ENCODE measurements at places on chromosomes 12 and 14. TPM values are rescaled to one million over a fixed set of nuclear protein-coding genes. Genes with fewer than 3 reads are reported as not detected.

GRCh38 chr12:124097701-124098100 lies 124.7 kb downstream of the ZNF664 start:
- DNase-seq, result no peak

GRCh38 chr14:59161561-59162175 lies 26.8 kb upstream of the DAAM1 start:
- no peak for DNase-seq

DNA sequence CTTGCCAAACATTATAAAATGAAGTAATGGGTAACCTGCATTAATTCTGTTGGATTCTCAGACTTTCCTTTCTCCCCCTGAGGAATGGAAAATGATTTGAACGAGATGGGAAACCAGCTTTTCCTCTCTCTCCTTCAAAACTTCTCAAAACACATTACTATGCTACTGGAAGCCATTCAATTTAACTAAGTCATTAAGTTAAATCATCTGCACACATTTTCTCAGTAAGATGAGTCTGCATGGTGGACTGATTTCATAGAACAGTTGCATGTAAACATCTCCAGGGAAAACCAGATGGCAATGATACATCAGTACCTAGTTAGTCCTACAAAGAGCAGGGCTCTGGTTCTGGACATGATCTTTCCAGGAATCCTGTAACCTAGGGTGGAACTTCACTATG lies 59.9 kb downstream of the BMP4 start:
- DNase-seq, result no peak

DNA sequence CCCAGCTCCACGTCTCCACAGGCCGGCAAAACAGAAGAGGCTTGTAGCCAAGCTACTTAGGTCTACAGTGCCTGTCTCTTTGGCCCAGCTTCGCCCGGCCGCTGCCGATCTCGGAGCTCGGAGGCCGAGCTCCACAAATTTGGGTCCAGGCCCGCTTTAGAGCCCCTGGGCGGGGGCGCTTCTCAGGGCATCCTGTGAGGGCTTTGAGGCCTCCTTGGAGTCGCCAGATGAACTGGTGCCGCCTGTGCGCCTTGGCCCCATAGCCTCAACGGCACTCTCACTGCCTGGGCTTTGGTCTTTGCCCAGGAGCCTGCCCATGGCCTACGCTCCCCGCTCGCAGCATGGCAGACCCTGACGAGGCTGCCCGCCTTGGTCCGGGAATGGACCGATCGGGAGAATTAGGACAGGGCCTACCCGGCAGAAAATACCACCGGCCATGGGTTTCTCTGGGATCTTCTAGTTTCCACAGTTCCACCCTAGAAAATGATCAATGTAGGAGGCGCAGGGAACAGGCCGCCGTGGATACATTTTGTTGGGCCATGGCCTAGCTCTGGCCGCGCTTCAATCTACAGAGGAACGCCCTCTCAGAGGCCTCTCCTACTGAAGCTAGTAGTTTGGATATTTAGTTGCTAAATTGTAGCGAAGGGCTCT lies 953 bp upstream of the NKX2-8 start:
- DNase-seq, result peak; percentile 49

DNA sequence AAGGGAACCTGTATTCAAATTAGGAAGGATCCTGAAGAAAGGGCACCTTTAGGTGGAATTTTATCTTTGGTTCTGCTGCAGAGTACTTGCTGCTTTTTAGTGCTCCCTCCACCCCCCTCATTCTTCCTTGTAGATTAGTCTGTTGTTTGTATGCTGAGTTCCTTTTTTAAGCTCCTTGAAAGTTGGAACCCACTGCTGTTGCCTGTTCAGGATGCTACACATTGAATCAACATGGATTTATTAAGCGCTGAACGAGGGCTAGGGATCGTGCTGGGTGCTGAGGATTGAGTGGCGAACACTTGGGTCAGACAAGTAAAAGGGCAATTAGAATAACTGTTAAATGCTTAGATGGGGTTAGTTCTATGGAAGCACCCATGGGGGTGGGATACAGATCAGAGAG lies 884 bp upstream of the AMN1 start:
- no peak for DNase-seq

The KRT79 gene
- total RNA-seq, result not detected

The SSTR1 gene
- total RNA-seq, result not detected

The IGFBP6 gene
- total RNA-seq, result not detected

All from activated CD4-positive, alpha-beta T cell treated with anti-CD3 and anti-CD28 coated beads, Interleukin-2, amount 10 ng/mL, durations not matched to agents 24 days and 14 days (primary cell).